ENCODE measurements at places on chromosomes 11 and 22. TPM values are rescaled to one million over a fixed set of nuclear protein-coding genes. Genes with fewer than 3 reads are reported as not detected.

- DNase-seq, result no peak
These were observed 66.7 kb downstream of the RAB30 start for GRCh38 chr11:83004746-83005556.

- DNase-seq, result no peak
These were observed 5.9 kb downstream of the USP2 start for GRCh38 chr11:119375337-119376196.

ADM gene
- 13.9 TPM for total RNA-seq

DNA sequence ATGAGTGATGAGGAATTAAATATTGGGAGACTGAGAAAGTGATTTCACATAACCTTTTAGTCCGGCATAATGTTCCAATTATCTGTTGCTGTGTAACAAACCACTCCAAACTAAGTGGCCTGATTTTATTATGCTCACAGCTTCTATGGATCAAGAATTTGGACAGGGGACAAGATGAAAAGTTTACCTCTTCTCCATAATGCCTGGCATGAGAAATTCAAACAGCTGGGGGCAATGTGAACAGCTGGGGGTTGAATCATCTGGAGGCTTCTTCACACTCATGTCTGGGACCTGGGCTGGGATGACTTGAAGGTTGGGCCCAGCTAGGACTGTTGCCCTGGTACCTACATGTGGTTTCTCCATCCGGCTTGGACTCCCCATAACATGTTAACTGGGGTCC is 99.4 kb upstream of the DRD2 start:
- no peak for DNase-seq
